NCI-H226 (cell line): ENCODE measurements at places on chromosomes 4 and X.

DNA sequence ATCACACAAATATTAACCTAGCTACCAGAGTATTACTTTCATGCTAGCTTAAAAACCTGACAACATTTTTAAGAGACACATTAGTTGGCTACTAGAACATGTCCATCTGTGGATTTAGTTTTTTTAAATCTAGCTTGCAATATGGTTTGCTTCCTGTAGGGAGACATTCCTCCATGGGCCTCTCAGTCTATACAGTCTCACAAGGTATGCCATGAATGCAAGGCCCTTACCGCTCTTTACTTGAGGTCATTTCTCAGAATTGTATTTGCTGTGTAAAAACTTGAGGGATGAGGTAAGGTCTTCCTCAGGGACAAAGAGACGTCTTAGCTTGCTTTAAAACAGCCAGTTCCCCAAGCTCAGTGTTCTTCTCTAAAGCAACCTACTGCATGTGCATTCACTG is 26.9 kb downstream of the UBA6 start:
- no peak for DNase-seq

DNA sequence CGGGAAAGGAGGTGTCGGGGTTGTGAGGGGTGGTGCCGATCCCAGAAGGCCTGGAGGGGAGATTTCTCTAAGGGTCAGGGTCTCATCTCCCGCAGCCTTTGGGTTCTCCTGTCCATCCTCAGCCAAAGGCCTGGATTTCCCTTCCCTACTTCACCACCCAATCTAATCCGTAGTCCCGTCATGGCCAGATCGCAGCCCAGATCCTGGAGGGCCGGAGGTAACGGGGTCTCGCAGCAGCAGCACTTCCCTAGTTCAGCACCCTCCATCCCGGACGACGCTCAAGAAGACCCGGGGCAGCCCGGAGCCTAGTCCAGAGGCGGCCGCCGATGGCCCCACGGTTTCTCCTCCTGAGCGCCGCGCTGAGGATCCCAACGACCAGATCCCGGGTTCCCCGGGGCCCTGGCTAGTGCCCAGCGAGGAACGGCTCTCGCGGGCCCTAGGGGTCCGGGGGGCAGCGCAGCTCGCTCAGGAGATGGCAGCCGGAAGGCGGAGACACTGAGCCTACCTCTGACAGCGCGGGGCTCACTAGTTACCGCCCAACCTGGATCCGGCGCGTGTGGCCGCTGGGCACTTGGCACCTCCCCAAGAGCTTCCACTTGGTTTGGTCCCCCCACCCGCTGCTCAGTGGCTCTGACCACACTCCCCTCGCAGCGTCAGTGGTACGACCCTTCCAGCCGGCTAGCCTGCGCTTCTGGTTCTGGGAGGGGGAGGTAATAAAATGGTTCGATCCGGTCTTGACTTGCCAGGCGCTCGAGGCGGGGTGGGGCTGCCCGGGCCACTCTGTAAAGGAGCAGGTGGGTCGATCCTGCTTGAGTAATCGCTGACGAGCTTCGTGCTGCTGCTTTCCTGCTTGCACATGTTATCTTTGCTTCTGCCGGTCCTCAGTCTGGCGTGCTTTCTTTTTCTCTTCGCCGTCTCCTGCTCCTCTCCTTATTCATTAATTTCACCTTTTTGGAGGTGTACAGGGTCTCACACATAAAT is 3.6 kb downstream of the MAGIX start:
- DNase-seq: no peak

GRCh38 chr4:114021451-114021850 is 42.0 kb upstream of the ARSJ start:
- no peak for DNase-seq

GRCh38 chr4:40731361-40731760 is 18.4 kb upstream of the NSUN7 start:
- DNase-seq: no peak

DNA sequence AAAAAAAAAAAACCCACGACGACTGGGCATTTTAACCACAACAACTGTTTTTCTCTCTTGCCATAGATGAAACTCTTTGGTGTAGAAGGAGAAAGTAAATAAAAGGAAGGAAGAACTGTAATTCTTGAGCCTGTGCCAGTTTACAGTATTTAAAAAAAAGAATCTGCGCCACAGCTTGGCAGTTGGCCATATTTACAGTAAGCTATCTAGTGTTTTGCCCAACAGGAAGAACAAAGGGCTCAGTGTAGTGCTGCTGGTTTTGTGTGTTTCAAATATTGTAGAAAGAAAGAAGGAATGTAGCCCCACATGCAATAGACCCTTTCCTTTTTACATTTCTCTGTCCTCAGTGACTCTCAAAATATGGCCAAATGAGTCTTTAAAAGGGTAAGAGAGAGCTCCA is 66.1 kb downstream of the NR3C2 start:
- peak; percentile 63 for DNase-seq

- no peak for DNase-seq
Measured at GRCh38 chrX:2903366-2903765, 25.8 kb downstream of the ARSD start.

DNA sequence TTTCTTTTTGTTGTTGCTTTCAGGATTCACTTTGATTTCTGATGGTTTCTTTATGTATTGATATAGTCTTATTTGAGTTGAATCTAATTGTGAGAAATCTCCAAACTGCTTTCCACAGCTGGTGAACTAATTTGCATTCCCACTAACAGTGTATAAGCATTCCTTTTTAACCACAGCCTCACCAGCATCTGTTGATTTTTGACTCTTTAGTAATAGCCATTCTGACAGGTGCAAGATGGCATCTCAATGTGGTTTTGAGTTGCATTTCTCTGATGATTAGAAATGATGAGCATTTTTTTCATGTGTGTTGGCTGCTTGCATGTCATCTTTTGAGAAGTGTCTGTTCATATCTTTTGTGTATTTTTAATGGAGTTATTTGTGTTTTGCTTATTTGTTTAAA is 1023.1 kb downstream of the SH3BGRL start:
- no peak for DNase-seq
